ENCODE measurements at places on chromosomes 3 and 15. TPM values are rescaled to one million over a fixed set of nuclear protein-coding genes. Genes with fewer than 3 reads are reported as not detected.

GRCh38 chr15:39191871-39192291 lies 389.0 kb upstream of the THBS1 start:
- no peak for DNase-seq

GRCh38 chr15:74809956-74810355 lies 2.7 kb upstream of the LMAN1L start:
- no peak for DNase-seq

- no peak for DNase-seq
These were observed 6.8 kb upstream of the MESP2 start for GRCh38 chr15:89769366-89769765.

- no peak for DNase-seq
These were observed 15.6 kb downstream of the TEX264 start for GRCh38 chr3:51686512-51687215.

GRCh38 chr15:74431645-74432044 lies 2.1 kb downstream of the SEMA7A start:
- no peak for DNase-seq

DNA sequence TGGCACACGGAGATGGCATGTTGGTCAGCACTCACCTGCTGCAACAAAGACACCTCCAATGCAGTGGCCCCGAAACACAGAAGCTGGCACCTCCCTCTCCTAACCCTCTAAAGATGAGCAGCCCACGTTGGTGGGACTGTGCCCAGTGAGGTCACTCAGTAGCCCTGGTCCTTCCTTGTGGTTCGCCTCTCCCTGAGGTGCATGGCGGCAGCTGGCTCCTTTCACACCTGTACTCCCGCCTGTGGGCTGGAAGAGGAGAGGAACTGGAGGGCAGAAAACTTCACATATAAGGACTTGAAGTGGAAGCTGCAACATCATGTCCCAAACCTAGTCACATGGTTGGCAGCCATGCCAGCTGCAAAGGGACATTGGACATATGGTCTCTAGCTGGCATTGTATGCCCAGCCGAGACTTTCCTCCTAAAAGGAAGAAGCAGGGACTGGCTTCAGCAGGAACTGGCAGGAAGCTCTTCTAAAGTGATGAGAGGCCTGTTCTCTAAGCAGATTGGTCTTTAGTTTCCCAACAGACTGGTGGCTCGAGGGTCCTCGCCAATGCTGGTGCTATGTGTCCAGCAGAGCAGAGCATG lies 10.8 kb upstream of the C3orf22 start:
- DNase-seq: no peak

DNA sequence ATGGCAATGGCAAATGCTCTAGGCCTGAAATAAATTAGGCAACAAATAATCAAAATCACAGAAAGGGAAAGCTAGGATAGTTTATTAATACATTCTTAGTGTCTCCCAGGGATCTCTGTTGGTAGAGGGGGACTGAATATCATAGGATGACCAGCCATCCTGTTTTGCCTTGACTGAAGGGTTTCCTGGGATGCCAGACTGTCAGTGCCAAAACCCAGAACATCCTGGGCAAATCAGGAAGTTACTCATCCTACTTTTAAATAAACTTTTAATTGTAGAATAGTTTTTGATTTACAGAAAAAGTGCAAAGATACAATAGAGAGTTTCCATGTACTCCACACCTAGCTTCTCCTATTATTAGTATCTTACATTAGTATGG lies 21.8 kb upstream of the SIAH2 start:
- DNase-seq: no peak

DNA sequence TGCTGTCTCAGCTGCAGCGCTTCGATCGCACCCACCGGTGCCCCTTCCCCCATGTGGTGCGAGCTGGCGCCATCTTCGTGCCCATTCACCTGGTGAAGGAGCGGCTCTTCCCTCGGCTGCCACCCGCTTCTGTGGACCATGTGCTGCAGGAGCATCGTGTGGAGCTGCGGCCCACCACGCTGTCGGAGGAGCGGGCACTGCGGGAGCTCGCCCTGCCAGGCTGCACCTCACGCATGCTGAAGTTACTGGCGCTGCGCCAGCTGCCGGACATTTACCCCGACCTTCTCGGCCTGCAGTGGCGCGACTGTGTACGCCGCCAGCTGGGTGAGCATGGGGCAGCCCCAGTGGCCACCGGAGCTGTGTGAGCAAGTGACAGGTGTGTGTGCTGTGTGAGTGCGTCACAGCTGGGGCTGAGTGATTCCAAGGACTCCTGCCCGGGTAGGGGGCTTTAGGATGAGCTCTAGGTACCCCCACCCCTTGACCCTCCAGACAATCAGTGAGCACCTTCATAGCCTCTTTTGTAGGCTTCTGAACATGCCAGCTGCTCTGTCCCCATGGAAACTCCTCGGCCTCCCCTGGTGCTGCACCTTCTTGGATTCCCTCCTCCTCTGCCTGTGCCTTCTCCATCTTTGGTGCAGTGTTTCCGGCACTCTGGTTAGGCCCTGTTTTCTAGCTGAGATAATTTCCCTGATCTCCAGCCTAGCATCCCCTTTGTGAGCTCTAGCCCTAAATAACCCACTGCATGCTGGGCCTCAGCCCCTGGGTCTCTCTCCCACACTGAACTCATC lies 7.0 kb downstream of the C15orf39 start:
- no peak for DNase-seq

DNA sequence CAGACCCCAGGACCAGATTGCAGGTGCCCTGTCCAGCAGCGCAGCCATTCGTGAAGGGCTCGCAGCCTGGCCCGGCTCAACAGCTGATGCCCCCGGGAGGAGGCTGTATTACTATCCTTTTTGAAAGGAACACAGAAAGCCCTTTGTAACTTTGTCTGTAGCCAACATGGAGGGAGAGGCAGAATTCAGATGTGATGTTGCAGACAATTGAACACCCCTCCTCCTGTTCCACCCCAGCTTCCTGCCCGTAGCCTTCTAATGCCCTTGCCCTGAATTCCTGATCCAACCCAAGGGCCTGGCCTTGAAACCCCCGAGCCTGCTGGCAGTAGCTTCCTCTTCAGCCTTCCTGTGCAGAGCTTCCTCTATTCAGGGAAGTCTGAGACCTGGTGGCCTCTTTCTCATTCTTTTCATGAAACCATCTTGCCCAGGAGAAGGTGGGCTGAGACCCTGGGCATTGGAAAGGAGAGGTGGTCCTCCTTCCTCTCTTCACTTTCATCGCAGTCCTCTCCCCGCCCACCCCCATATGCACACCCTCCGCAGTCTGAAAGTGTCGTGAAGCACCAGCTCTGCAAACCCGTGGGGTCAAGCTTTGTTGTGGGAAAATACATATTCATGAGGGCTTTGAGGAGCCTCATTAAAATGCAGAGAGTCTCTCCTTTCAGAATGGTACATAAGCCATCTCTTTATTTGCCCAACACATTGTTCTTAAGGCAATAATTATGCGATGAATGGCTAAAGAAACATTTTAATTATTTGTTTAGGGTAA lies 109.2 kb downstream of the APBA2 start:
- no peak for DNase-seq

DNA sequence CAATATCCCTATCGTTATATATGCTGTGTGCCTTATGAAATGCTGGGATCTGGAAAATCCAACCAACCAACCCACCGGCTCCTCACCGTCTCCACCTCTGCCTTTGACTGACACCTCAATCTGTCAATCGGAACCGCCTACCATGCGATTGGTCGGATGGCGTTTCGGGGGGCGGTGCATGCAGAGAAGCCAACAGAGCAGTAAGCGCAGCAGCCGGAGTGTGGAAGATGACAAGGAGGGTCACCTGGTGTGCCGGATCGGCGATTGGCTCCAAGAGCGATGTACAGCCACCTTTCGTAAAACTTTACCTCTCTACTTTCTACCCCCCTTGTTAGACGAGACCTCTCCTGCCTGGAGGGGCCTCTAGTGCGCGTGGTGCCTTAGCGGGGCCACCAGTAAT lies 6.3 kb downstream of the CLK3 start:
- no peak for DNase-seq

GRCh38 chr3:142127941-142128658 lies 21.2 kb downstream of the TFDP2 start:
- no peak for DNase-seq

DNA sequence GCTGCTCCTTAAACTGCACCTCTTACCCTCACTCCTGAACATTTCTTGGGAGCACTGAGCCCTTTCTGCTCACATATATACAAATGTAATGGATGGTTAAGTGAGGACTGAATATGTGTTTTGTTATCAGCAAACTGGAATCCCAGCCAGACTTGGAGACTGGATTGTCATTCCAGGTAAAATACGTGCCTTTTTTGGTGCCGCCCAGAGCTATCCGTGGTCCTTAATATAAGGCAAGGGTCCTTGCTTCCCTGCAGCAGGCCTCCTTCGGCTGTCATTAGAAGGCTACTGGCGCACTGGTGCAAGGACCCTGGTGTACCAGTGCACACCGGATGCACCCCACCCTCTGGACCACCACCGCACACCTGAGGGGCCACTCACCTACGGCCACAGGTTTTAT lies 1.1 kb upstream of the GABRB3 start:
- DNase-seq: no peak

GP5 gene
- not detected for total RNA-seq

GRCh38 chr3:170499562-170500156 lies 81.0 kb downstream of the CLDN11 start:
- DNase-seq: peak; percentile 51

- DNase-seq: no peak
These were observed 10.1 kb upstream of the GPR171 start for GRCh38 chr3:151213151-151213550.

DNA sequence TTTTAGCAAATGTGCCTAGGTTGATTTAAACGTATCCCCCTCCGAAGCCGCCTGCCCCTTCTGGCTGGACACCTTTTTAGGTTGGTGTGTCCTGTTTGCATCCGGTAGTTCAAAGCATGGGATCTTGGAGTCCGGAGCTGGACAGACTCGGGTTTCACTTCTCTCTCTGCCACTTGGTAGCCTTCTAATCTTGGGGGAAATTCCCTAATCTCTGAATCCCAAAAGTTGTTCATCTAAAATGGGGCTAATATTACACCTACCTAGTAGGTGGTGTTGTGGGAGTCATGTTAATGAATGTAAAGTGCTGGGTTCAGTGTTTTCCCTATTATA lies 760 bp downstream of the FANCI start:
- no peak for DNase-seq

CACNA2D3 gene
- 57.3 TPM for total RNA-seq

SLITRK3 gene
- 28.7 TPM for total RNA-seq

- DNase-seq: no peak
These were observed 932 bp upstream of the VPS8 start for GRCh38 chr3:184811034-184811433.

DNA sequence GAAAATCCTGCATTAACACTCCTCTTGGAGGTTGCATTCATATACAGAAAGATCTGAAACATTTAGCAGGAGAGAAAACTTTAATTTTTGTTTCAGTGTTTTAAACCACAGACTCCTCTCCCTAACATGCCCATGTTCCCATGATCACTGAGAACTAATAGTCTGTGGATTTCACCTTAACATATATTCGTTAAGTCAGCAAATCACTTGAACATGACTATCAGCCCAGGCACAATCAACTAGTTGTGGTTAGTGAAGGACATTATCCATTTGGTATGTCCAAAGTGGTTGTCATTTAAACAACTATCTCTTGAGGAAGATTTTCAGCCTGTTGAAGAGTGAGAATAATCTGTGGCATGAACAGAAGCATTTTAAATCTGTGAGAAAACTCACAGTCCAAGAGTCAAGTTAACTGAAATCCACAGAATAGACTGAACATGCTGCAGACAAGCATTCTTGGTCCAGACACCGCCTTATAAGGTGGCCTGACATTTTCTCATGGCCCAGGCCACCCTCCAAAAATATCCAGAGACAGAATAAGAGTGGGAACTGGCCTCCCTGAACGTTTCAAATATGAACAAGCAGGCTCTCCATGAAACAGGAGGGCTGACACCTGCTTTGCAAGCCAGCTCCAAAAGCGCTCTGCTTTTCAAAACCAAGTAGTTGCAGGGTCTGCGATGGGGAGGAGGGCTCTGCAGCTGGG lies 39.9 kb upstream of the ADCY5 start:
- DNase-seq: no peak

GRCh38 chr15:88882785-88883184 lies 12.6 kb downstream of the HAPLN3 start:
- no peak for DNase-seq

DNA sequence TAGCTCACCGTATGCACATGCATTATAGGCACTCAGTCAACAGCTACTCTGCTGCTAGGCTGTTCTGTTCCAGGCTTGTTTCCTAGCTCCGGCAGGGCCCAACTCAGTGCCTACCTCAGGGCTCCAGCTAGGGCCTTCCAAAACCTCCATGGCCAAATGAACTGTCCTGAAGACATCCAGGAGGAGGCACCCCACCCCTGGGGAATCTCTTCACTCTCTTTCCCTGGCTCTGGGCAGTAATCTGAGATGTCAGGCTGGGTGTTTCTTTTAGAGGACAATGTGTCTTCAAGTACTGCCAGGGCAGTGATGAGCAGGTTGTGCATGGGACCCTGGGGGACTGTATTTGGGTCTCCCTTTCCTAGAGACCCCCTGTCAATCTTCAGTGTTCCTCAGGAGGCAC lies 38.3 kb upstream of the TPM1 start:
- no peak for DNase-seq

DNA sequence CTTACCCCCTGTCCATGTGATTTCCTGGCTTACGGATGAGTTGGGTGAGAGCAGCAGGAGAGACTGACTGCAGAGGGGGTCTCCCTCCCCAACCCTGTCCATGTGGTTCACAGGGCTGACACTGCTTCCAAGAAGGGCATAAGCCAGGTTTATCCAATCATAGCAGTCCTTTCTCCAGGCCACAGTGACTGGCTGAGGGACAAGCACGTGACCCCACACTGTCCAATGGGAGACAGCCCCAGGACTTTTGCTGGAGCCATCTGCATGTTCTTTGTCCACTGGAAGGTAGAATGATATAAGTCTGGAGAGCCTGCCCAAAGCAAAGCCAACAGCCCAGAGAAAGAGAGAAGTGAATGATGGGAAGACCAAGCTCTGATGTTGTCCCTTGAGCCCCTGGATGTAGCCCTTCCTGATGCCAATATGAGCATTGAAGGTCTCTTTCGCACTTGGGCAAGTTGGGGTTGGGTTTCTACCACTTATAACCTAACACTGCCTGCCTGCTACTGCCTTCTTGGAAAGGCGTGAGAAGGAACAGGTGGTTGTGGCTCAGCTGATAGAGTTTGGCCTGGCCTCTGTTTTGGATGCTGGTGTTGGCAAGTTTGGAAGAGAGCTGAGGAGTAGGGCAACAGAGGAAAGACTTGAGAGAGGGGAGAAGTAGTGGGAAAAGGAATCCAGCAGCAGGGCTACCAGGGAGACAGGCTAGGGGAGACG lies 41.3 kb upstream of the GRIP2 start:
- no peak for DNase-seq

SGO1 gene
- total RNA-seq: not detected

- no peak for DNase-seq
These were observed 9.3 kb downstream of the GNAI2 start for GRCh38 chr3:50245251-50245745.

GRCh38 chr3:180762866-180763265 lies 83.6 kb upstream of the CCDC39 start:
- DNase-seq: no peak

GRCh38 chr3:128285042-128285966 lies 132.0 kb downstream of the EEFSEC start:
- peak; percentile 9 for DNase-seq

MFSD1 gene
- 32.9 TPM for total RNA-seq

ALS2CL gene
- 12.5 TPM for total RNA-seq
